G401 (cell line): ENCODE measurements at places on chromosomes 3 and 15. TPM values are rescaled to one million over a fixed set of nuclear protein-coding genes. Genes with fewer than 3 reads are reported as not detected.

DNA sequence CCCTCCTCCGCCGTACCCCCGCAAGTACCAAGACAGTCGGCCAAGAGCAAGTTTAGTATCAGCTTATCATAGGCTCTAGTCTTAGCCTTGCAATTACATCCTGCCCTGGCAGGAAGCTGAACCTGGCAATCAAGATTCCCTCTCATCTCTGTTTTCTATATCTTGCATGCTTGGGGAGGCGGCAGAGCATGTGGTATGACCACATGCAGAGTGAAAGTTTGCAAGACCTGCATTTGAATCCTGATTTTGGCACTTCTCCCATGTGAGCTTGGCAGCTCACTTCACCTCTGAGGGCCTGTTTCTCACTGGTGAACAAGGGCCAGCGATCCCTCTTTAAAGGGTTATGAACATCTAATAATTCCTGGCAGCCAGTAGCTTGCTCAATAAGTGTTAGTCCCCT, 106.1 kb upstream of the FRMD4B start:
- DNase-seq = no peak

DNA sequence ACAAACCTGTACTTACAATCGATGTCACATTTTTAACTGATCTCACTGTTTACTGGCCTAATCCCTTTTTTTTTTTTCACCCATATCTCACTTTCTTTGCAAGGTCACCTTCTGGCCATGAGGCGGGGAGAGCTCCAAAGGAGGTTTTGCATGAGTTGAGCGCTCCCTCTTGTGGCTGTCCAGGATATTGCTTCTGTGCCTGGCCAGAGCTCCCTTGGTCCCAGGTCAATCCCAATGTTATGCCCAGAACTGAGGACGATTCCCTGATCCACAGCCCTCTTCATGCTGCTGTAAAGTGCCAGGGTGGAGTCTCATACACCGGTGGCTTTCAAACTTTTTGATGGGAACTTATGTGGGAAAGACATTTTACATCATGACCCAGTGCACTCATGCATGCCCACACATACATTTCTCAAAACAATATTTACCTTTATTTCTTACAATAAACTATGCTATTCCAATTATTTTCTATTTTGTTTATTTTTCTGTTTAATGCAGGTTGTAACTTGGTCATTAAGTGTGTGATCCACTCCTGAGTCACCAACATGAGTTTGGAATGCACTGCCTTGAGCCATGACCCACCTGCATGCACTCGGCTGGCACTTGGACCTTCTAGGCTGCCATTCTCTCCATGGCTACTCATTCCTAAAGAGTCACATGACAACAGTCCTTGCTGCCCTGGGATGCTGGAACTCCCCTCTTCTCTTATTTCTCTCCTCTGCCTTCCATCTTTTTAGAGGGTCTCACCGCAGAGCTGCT, 9.6 kb upstream of the SST start:
- DNase-seq = peak; percentile 68

GRCh38 chr3:78091478-78092119, 1051.7 kb downstream of the ROBO2 start:
- DNase-seq = no peak

Gene P2RY14
- not detected in 2 replicates for total RNA-seq

Gene RCCD1
- total RNA-seq = 0.14 TPM in 1 of 2 replicates, not detected in the other

Gene PPM1L
- under 0.01 TPM in 1 of 2 replicates, not detected in the other for total RNA-seq
